Activated CD8-positive, alpha-beta memory T cell treated with anti-CD3 and anti-CD28 coated beads for 4 hours (primary cell): ENCODE measurements at places on chromosomes 16 and 17.

- DNase-seq: no peak
Measured at GRCh38 chr16:72371307-72372086, 199.5 kb upstream of the PMFBP1 start.

- DNase-seq: no peak
Measured at GRCh38 chr16:4617880-4618279, 3.2 kb upstream of the UBALD1 start.

- DNase-seq: no peak
Measured at GRCh38 chr16:73145166-73145880, 97.4 kb upstream of the ZFHX3 start.

- DNase-seq: no peak
Measured at GRCh38 chr17:78391843-78392242, 13.4 kb downstream of the PGS1 start.

DNA sequence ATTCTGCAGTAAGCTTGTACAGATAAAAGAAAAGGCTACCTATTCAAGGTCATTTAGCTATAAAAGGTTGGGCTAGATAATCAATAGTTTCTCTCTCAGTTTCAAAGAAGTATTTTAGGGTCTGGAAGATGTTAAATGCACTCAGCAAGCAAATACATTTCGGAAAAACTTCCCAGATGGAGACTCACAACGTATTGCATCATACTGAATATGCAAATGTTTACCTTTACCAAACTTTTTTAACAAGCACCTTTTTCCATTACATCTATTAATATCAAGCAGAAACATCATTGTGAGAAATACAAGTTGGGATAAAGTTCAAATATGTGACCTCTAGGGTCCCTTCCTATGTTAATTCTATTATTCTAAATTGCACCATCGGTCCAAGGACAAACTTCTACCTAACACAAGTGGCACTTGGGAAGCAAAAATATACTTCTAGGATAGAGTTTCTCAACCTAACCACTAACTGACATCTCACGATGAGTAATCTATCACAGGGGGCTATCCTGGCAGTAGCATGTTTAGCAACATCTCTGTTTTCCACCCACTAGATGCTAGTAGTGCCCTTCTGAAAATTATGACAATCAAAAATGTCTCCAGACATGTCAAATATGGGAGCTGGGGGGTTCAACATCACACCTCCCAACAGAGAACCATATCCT lies 14.5 kb downstream of the KANSL1 start:
- DNase-seq: no peak

GRCh38 chr17:66485309-66485947 lies 183.0 kb downstream of the PRKCA start:
- no peak for DNase-seq

DNA sequence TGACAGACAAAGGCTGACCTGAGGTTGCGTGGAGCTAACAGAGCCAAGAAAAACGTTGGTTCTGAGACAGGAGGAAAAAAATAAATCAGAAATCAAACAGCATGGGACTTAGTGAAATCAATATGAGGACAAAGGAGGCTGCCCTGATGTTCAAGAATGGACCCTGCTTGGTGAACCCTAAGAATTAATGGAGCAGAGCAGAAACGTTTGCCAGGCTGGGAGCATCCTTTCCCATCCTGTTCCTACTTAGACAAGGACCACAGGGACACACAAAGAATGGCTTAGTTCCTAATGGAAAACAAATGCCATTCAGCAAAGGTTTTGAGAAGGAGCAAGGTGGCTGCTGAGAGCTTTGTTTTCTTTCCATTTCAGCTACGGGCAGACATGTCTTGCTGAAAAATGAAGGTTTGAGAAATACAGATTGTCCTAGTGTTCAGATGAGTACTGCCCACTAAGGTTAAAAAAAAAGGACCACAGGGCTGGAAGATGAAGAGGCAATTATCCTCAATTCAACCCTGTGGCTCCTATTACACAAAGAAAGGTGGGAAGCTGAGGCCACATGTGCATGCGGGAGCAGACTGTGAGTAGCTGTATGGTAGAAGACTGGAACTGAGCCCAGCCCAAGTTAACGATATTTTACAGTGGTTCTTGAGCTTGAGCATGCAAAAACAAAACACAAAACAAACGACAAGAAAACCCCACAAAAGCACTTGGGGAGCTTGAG lies 230.1 kb downstream of the SLC39A11 start:
- DNase-seq: no peak

GRCh38 chr17:64658931-64659330 lies 3.2 kb downstream of the SMURF2 start:
- DNase-seq: no peak

- DNase-seq: no peak
Measured at GRCh38 chr17:4576729-4577322, 7.5 kb upstream of the SMTNL2 start.

GRCh38 chr17:4899341-4900230 lies at the start of gene C17orf107:
TSS of gene C17orf107 (plus strand) at chr17:4899536. CDS start at chr17:4899763, 227 bp downstream.
- peak; percentile 93 for DNase-seq

DNA sequence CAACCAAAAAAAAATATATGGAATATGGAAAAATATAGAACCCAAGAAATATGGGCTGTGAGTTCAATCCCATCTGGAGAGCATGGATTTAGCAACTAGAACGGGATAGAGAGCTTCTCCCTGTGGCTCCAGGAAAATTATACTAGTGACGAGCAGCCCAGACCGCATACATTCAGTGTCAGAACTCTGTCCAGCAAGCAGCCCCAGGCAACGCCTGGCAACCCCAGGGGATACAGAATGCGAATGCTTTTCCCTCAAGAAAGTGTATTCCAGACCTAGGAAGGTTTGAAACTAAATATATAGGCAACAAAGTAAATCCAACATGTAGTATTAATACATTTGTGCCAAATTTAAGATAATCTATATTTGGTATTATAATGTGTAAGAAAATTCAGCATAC lies 13.5 kb upstream of the ASGR2 start:
- DNase-seq: no peak

DNA sequence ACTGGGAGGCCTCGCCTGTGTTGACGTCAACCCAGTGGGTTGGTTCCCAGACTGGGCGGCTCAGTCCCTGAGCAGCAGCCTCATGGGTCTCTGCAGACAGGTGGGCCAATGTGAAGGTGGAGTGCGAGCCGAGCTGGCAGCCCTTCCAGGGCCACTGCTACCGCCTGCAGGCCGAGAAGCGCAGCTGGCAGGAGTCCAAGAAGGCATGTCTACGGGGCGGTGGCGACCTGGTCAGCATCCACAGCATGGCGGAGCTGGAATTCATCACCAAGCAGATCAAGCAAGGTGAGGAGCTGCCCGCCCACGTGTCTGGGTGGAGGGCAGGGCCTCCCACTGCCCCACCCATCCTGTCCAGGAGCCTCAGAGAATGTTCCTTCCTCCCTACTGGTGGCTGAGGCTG lies 44.1 kb downstream of the MRC2 start:
- no peak for DNase-seq

DNA sequence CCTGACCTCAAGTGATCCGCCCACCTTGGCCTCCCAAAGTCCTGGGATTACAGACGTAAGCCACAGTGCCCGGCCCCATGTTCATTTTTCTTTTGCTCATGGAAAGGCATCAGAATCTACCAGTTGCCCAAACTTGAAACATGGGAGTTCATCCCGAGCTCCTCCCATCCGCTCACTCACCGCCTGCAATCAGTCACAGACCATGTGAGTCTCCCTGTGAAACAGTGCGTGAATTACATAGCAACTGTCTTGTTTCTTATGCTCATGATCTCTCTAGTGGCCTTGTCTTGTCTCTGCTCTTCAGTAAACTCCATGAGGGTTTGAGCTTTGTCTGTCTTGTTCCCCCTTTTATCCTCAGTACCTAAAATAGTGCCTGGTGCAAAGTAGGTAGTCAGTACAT lies 52.1 kb upstream of the TNRC6A start:
- DNase-seq: no peak
